ENCODE measurements at places on chromosomes 16 and 17. TPM values are rescaled to one million over a fixed set of nuclear protein-coding genes. Genes with fewer than 3 reads are reported as not detected.

KRTAP1-1 gene
- not detected for total RNA-seq

RASL10B gene
- 7.9 TPM for total RNA-seq

DNA sequence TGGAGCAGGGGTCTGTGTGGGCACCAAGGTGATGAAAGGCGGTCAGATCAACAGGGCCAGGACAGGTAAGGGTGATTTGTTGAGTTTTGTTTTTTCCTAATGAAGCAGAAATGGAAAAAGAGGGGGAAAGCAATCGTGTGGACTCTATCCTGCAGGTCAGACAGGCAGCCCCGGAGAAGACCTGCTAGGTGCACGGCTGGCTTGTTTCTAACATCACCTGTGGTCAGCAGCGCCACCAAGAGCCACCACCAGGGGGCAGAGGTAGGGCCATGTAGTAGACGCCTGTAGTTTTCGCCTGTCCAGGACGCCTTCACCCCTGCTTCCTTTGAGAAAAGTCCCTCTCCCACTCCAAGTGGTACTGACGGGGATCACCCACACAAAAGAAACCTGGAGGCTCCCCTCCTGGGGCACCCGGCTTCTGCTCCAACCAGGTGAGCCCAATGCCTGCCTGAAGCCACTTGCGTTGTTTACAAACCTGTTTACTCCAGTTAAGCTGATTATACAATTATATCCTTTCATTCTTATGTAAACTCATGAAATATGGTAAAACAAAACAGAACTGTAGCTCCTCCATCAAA lies 54.2 kb upstream of the SEC14L1 start:
- peak; percentile 87 for DNase-seq

DNA sequence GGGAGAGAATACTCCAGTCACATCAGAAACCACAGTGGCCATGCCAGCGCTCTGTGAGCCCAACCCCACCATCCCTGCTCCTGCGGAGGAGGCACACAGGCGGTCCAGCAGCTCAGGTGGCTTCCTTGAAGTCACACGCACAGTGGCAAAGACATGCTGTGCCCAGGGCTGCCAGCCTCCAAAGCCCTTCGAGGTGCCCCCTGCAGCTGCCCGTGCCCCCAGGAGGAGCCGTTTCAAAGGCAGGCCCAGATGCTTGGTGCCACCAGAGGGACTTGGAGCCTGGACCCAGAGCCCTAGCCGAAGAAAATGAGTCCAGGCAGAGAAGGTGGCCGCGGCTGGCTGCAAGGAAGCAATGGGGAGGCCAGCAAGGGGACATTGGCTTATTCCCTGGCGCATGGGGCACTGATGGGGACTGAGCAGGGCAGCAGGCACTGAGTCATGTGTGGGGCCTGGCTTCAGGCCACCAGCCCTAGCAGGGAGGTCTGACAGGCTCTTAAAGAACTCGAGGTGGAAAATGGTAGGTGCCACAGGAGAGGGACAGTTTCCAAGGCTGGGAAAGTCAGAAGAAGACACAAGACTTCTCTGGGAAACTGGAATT lies 17.2 kb upstream of the CACNG1 start:
- no peak for DNase-seq

NHERF1 gene
- 568 TPM for total RNA-seq

GRCh38 chr16:73170612-73171038 lies 122.7 kb upstream of the ZFHX3 start:
- no peak for DNase-seq

MTMR4 gene
- 44.7 TPM for total RNA-seq

DNA sequence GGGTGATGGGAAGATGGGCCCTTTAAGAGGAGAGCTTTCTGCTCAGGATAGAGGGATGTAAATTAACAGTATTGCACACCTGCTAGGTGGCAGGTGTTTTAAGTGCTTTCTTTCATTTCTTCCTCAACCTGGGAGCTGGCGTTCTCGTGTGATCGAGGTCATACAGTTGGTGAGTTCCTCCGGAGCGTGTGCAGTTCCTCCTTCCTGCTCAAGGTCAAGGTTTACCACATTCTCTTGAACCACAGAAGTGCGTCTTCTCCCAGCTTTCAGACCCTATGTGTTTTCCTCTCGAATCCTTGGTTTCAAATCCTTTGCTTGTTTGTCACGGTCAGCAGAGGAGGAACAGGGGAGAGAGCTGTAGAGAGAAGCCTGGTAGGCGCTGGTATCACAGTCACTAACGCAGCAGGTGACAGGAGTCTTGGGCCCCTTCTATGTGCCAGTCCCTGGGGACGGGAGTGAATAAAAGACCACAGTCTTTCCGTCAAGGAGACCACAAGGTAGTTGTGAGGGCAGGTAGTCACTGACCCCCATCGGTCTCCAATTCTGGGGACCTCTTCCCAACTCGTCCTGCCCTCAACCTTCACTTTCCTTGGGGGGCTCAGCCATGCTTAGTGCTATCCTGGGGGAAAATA lies 791 bp downstream of the DNAI2 start:
- DNase-seq, result no peak

Data from mucosa of gallbladder (tissue), 1 donor.